ENCODE measurements at places on chromosomes 2 and 18.

GRCh38 chr2:73832930-73833329 is 4.2 kb downstream of the STAMBP start:
- no peak overlapping the region for H3K4me3 ChIP-seq
- no peak for DNase-seq
- H3K4me1 ChIP-seq: no peaks in the 10 kb centered on the region
- H3K27me3 ChIP-seq: no peaks in the 10 kb centered on the region
- peaks cover 11% of the 10 kb centered on the region for H3K36me3 ChIP-seq

DNA sequence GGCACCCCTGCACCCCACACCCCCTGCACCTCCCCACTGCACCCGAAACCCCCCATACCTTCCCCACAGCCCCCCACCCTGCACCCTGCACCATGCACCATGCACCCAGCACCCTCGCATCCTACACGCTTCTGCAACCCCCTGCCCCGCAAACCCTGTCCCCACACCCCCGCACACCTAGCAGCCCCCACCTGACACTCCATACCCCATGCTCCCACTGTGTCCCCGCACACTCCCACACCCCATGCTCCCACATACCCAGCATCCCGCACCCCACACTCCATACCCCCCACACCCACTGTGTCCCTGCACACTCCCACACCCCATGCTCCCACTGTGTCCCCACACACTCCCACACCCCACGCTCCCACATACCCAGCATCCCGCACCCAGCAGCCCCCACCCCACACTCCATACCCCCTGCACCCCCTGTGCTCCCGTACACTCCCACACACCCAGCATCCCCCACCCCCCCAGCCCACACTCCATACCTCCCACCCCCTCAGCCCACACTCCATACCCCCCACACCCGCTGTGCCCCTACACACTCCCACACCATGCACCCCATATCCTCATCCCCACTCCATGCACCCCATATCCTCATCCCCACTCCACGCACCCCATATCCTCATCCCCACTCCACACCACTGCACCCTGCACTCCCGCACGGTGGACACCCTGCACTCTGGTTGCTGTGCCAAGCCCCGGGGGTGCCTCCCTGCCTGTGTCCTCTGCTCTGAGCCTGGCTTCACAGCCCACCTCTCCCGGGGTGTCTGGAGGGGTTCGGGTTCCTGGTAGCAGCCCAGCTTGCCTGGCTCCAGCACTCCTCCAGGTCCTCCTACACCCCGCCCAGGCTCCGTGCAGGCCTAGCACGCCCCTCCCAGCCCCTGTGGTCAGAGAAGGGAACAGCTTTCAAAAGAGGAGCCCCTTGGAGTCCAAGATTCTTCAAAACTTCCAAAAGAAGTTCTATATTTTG is 93.9 kb upstream of the CTDP1 start:
- H3K27ac ChIP-seq: no peak overlapping the region
- no peak overlapping the region for H3K4me3 ChIP-seq
- no peak for DNase-seq
- H3K27me3 ChIP-seq: no peaks in the 10 kb centered on the region

DNA sequence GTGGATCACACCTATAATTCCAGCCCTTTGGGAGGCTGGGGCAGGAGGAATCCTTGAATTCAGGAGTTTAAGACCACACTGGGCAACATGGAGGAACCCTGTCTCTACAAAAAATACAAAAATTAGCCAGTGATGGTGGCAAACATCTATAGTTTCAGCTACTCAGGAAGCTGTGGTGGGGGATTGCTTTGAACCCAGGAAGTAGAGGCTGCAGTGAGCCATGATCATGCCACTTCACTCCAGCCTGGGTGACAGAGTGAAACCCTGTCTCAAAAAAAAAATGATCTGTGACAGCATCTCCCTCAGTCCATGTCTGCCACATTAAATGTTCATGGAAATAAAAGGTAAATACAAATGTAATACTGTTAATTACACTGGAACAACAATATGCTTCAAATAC is 121.4 kb upstream of the COL5A2 start:
- no peak overlapping the region for H3K27ac ChIP-seq
- DNase-seq: no peak
- no peaks in the 10 kb centered on the region for H3K4me1 ChIP-seq
- H3K27me3 ChIP-seq: no peaks in the 10 kb centered on the region

DNA sequence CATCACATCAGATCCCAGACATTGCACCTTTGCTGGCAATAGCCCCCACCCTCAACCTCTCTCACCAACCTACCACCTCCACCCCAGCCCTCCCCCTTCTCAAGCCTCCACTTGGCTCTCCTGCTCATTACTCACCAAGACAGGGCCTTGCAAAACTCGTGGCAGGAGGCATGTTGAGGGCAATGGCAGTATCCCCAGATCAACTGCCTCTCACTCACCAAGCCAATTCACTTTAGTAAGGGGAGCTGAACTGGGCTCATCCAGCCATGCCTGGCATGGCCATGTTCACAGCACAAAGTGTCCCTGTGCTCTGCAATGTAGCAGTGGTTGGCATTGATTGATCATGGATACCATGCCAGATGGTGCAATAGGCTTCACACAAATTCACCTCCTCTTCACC is 46.3 kb upstream of the TEX51 start:
- H3K4me3 ChIP-seq: no peak overlapping the region
- H3K27ac ChIP-seq: no peak overlapping the region
- no peak for DNase-seq

DNA sequence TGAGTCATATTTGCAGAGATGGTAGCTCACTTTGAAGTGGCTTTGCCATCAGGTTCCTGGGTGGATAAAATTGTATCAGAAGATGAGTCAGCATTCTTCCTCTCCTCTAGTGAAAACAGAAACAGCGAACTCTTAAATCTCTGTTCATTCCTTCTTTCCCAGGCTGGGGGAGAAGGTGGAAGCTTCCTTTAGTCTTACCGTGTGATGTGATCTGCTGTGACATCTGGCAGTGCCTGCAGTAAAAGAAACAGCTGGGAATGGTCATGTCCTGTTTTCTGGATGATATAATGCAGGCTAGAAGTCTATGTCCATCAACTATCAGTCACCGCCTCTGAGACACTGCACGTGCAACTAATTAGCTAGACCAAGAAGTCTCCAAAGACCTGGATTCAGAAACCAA is 171.6 kb downstream of the VAPA start:
- DNase-seq: no peak
- no peak overlapping the region for H3K4me3 ChIP-seq
- H3K4me1 ChIP-seq: no peaks in the 10 kb centered on the region
- H3K27me3 ChIP-seq: no peaks in the 10 kb centered on the region

- no peak for DNase-seq
- no peak overlapping the region for H3K27ac ChIP-seq
- no peak overlapping the region for H3K4me3 ChIP-seq
- H3K36me3 ChIP-seq: no peaks in the 10 kb centered on the region
- peaks cover 11% of the 10 kb centered on the region for H3K4me1 ChIP-seq
These were observed 96.2 kb downstream of the NCK2 start for GRCh38 chr2:105840933-105841332.

DNA sequence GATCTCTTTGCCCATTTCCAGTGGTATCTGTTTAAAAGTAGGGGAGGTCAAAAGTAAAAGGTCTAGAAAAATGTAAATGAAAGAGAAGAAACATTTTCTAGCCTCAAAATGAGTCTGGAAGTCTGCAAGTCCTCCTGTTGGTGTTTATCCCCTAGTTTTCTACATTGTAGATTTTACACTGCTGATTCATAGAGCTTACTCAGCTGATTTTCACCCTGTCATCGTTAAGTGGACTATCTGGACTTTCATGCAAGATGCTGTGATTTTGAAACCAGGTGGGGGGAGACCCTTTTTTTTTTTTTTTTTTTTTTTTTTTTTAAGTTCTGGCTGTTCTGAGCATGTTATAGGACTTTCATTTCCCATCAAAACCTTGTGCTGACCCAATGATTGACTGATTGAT is 10.3 kb downstream of the HOXD3 start:
- H3K27ac ChIP-seq: no peak overlapping the region
- H3K36me3 ChIP-seq: no peaks in the 10 kb centered on the region
- H3K4me1 ChIP-seq: no peaks in the 10 kb centered on the region
- no peak for DNase-seq
- no peak overlapping the region for H3K4me3 ChIP-seq
- peaks cover 93% of the 10 kb centered on the region for H3K27me3 ChIP-seq

GRCh38 chr18:29164993-29165599 is 988.2 kb upstream of the CDH2 start:
- H3K4me1 ChIP-seq: no peaks in the 10 kb centered on the region
- H3K36me3 ChIP-seq: no peaks in the 10 kb centered on the region
- no peak overlapping the region for H3K27ac ChIP-seq
- DNase-seq: no peak
- H3K4me3 ChIP-seq: no peak overlapping the region
- no peaks in the 10 kb centered on the region for H3K27me3 ChIP-seq

DNA sequence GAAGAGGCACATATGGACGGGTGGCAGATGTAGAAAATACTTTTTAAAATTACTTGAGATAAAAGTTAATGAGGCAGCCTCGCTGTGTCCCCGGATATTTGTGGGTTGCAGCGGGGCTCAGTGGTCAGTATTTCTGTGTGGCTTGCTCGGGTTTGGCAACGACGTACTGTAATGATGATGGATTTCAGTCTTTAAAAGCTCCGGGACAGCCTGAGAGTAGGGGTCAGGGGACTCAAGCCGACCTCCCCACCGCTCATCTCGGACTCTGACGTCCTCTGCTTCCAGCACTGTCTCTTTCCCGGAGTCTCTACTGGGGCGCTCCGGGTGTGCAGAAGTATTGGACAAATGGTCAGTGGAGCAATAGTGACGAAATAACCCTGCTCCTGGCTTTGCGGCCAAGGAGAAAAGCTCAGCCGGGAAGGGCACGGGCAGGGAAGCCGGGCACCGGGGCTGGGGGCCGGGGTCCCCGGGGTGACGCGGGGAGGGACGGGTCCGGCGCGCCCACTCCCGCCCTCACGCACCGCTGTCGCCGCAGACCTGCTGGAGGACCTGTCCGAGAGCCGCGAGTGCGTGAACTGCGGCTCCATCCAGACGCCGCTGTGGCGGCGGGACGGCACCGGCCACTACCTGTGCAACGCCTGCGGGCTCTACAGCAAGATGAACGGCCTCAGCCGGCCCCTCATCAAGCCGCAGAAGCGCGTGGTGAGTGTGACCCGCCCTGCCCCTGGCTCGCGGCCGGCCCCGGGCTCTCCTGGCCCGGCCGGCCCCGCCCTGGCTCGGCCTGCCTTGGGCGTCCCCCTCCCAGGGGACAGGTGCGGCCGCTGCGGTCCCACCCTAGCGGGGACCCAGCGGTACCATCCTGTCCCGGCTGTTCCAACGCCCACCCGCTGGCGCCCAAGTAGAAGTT is 7.3 kb downstream of the GATA6 start:
- no peaks in the 10 kb centered on the region for H3K36me3 ChIP-seq
- peaks cover 67% of the 10 kb centered on the region for H3K27me3 ChIP-seq
- no peak for DNase-seq
- no peak overlapping the region for H3K27ac ChIP-seq
- no peak overlapping the region for H3K4me3 ChIP-seq

GRCh38 chr2:84077496-84077895 is 381.6 kb downstream of the SUCLG1 start:
- no peaks in the 10 kb centered on the region for H3K27me3 ChIP-seq
- no peaks in the 10 kb centered on the region for H3K36me3 ChIP-seq
- H3K4me1 ChIP-seq: no peaks in the 10 kb centered on the region
- no peak overlapping the region for H3K4me3 ChIP-seq
- DNase-seq: peak; percentile 18

GRCh38 chr2:202221873-202222272 is 16.5 kb downstream of the SUMO1 start:
- H3K36me3 ChIP-seq: no peaks in the 10 kb centered on the region
- no peak overlapping the region for H3K27ac ChIP-seq
- no peak for DNase-seq
- no peaks in the 10 kb centered on the region for H3K27me3 ChIP-seq

DNA sequence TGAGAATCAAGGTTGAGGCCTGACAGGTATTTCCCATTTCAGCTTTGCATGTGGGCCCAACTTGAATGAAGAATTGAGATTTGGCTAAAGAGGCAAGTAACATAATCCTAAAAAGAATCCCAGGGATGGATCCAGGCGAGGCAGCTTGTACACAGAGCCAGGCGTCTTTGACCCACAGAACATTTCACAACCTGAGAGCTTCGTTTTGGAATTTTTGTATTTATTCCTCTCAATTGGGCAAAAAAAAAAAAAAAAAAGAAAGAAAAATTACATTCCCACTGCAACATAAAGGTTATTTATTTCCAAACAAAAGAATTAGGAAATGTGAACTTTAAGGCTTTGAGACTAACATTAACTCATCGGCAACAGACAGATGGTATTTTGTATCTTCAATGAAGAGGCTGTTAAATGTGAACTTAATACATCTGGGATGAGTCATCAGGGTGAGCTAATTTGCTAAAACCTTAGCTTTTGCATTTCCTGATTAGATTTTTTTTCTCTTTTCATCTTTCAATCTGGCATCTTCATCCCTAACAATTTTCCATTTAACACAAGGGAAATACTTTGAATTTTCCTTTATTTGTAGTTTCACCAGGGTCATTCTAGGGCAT is 478.5 kb upstream of the TNP1 start:
- no peak overlapping the region for H3K27ac ChIP-seq
- no peaks in the 10 kb centered on the region for H3K36me3 ChIP-seq
- H3K4me1 ChIP-seq: no peaks in the 10 kb centered on the region
- no peak overlapping the region for H3K4me3 ChIP-seq
- H3K27me3 ChIP-seq: no peaks in the 10 kb centered on the region

GRCh38 chr2:7427293-7428060 is 510.3 kb downstream of the RNF144A start:
- H3K36me3 ChIP-seq: no peaks in the 10 kb centered on the region
- no peak overlapping the region for H3K27ac ChIP-seq
- no peaks in the 10 kb centered on the region for H3K27me3 ChIP-seq
- DNase-seq: peak; percentile 60

DNA sequence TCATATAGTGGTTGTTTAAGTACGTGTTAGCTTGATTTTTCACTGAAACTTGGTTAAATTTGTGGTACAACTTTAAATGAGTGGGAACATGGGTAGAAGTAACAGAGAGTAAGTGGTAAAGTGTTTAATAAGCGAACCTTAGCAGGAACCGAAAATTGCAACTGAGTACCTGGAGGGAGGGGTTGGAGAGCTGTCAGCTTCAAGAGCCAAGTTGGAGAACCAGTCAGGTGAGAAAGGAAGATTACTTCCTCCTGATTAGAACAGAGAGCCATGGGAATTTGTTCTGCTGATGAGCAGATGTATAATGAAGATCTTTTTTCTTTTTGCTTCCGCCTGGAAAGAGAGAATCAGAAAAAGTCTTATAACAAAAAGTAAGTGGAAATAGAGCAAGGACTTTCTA is 158.4 kb upstream of the CDH7 start:
- H3K4me3 ChIP-seq: no peak overlapping the region
- H3K27me3 ChIP-seq: no peaks in the 10 kb centered on the region
- H3K4me1 ChIP-seq: no peaks in the 10 kb centered on the region
- no peaks in the 10 kb centered on the region for H3K36me3 ChIP-seq
